ENCODE measurements at places on chromosomes 7 and 10. TPM values are rescaled to one million over a fixed set of nuclear protein-coding genes. Genes with fewer than 3 reads are reported as not detected.

GLI3 gene
- not detected for total RNA-seq

CDHR1 gene
- total RNA-seq = 0.91 TPM

RPEL1 gene
- not detected for total RNA-seq

LRRN3 gene
- 93.6 TPM for total RNA-seq

NPFFR1 gene
- not detected for total RNA-seq

CYP2W1 gene
- not detected for total RNA-seq

COL1A2 gene
- 0.30 TPM for total RNA-seq

AS3MT gene
- total RNA-seq = not detected

DMBT1 gene
- not detected for total RNA-seq

RPP38 gene
- 28.5 TPM for total RNA-seq

TRPV5 gene
- total RNA-seq = not detected

ZNF727 gene
- total RNA-seq = 0.89 TPM

LEP gene
- not detected for total RNA-seq

FAM171A1 gene
- total RNA-seq = 7.0 TPM

MYOZ1 gene
- not detected for total RNA-seq

TBATA gene
- not detected for total RNA-seq

TMEM273 gene
- total RNA-seq = 0.76 TPM

ZNF503 gene
- 0.42 TPM for total RNA-seq

CYP2C8 gene
- total RNA-seq = 0.35 TPM

SLC26A3 gene
- total RNA-seq = not detected

SFMBT2 gene
- 22.0 TPM for total RNA-seq
